Cardiac muscle cell (in vitro differentiated cells and primary cell): ENCODE measurements at places on chromosomes 4 and X. TPM values are rescaled to one million over a fixed set of nuclear protein-coding genes. Genes with fewer than 3 reads are reported as not detected.

DNA sequence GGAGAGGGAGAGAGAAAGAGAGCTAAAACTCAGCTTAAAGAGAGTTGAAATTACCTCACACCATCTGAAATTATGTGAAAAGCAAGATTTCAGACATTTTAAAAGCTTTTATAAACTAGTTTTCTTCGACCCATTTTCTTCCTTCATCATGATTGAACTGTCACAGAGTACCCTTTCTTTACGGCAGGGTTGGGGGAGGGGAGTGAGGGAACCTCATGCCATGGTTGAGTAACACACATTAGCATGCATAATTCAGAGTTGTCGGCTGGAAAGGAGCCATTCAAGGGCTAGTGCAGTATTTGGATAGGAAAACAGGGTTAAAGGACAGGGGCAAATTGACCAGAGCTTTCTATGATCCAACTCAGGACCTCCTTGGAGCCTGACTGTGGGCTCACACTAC, 46.2 kb downstream of the PCDH19 start:
- no peak overlapping the region for H3K27ac ChIP-seq
- no peaks in the 10 kb centered on the region for H3K27me3 ChIP-seq
- H3K36me3 ChIP-seq: no peaks in the 10 kb centered on the region
- DNase-seq: no peak
- H3K4me1 ChIP-seq: no peaks in the 10 kb centered on the region
- H3K4me3 ChIP-seq: no peak overlapping the region

GRCh38 chrX:38959736-38960135, 158.5 kb downstream of the MID1IP1 start:
- no peaks in the 10 kb centered on the region for H3K27me3 ChIP-seq
- H3K36me3 ChIP-seq: no peaks in the 10 kb centered on the region
- no peak overlapping the region for H3K4me3 ChIP-seq
- peak overlapping the region; percentile 52 for H3K27ac ChIP-seq
- H3K4me1 ChIP-seq: peaks cover 8% of the 10 kb centered on the region

DNA sequence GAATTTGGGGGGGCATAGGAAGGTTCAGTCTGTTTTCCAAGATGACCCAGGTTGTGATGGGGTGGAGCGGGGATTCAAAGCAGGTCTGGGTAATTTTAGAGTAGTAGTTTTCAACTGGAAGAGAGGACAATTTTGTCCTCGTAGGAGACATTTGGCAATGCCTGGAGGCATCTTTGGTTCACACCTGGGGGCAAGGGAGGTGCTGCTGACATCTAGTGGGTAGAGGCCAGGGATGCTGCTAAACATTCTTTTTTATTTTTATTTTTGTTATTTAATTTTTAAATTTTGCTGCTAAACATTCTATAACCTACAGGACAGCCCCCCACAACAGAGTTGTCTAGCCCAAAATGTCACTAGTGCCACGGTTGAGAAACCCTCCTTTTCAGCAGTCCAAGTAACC, 1.9 kb downstream of the RAB9A start:
- no peak overlapping the region for H3K27ac ChIP-seq
- peaks cover 30% of the 10 kb centered on the region for H3K4me1 ChIP-seq
- H3K4me3 ChIP-seq: no peak overlapping the region
- no peaks in the 10 kb centered on the region for H3K36me3 ChIP-seq

The DDX60 gene
- total RNA-seq: 4.8 and 5.8 TPM in 2 replicates

The REPS2 gene
- total RNA-seq: 9.1 and 17.3 TPM in 2 replicates

DNA sequence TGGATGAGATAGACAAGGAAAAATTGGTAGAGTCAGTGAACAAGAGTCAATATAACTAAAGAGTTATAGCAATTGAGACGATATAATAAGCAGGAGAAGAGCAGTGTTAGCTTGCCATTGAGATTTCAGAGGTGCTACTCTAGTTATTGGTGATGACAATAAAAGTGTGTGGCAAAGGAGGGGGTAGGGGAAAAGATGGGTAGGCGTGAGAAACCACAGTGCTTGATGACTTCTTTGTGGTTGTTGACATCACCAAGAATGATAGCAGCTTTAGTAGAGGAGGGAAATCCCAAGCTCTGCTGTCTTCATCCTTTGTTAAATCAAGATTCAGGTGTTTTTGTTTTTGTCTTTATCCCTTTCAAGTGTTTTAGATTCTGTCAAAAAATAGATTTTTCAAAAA, 179.9 kb upstream of the PPP3CA start:
- no peaks in the 10 kb centered on the region for H3K27me3 ChIP-seq
- no peaks in the 10 kb centered on the region for H3K4me1 ChIP-seq
- DNase-seq: no peak
- no peaks in the 10 kb centered on the region for H3K36me3 ChIP-seq
- no peak overlapping the region for H3K4me3 ChIP-seq

- no peak overlapping the region for H3K27ac ChIP-seq
- peaks cover 14% of the 10 kb centered on the region for H3K4me1 ChIP-seq
- no peak overlapping the region for H3K4me3 ChIP-seq
- H3K27me3 ChIP-seq: no peaks in the 10 kb centered on the region
- H3K36me3 ChIP-seq: no peaks in the 10 kb centered on the region
Measured at GRCh38 chr4:48670587-48670986, 109.5 kb downstream of the FRYL start.

DNA sequence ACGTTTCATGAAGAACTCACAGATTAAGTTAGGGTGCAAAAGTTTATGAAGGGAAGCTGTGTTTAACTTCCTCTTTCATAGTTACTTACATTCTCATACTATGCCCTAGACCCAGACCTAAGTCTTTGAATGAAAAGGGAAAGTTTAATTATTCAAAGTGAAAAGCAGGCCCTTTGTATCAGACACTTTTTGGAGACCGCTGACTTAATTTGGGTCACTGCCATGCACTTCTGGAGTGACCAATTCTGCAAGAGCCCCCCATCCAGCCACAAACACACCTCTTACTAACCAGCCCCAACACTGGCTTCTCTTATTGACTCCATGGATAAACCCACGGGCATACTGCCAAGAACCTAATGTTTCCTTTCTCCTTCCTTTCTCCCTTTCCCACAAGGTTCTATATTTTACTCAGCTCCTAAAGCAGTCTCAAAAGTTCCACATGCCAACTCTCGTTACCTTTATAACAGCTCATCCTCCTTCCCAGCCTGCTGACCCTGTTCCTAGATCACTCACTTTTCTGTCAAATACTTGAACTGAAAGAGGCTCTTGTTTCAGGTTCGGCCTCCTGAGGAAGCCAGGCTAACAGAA, 34.5 kb downstream of the ABCE1 start:
- peak; percentile 2 for DNase-seq
- H3K27ac ChIP-seq: peak overlapping the region; percentile 52
- no peak overlapping the region for H3K4me3 ChIP-seq
- H3K36me3 ChIP-seq: peaks cover 23% of the 10 kb centered on the region

DNA sequence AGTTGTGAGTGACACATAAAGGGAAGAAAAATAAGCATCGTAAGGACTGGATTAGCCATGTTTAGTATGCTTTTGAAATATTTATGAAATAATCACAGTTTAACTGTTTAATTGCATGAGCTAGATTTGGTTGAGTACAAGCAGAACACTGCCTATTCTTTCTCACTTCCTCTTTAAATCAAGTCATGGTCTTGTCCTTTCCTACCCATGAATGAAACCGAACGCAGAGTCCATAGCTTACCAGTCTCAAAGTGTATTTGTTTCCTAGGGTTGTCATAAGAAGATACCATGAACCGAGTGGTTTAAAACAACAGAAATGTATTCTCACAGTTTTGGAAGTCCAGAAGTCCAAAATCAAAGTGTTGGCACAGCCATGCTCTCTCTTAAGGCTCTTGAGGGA, 684.0 kb upstream of the MAGEB2 start:
- no peaks in the 10 kb centered on the region for H3K4me1 ChIP-seq
- DNase-seq: no peak
- H3K4me3 ChIP-seq: no peak overlapping the region
- H3K27ac ChIP-seq: no peak overlapping the region

DNA sequence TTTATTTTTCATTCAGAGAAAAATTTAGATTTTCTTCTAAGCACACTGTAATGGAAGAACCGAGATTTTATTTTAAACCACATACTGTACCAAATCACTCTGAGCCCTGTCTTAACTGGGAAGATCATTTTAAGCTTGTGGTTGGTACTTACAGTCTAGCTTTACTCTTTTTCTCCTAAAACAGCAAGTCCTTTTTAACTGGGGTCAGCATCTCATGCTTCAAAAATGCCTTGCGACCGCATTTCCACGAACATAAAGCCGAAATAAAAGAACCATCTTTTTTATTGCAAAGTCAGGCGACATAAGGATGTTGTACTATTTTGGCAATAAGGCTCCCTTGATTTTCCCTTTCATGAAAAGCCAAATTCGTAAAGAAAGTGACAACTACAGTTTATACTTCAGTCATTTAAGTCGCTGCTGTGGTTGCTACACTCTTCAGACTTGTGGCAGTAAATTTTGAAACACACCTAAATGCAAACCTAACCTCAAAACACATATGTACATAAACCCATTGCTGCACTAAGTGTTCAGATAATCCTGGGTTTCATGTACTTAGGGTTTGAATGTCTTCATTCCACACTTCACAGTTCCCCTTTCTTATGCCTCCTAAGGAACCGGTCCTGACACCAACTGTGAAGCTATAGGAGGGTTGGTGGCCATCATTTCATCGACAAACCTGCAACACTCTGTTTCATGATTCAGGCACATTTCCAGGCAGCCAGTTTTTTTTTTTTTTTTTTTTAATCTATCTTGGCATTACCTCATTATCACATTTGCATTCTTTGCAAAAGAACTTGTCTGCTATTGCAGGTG, 3.0 kb downstream of the STOX2 start:
- peak overlapping the region; percentile 64 for H3K4me3 ChIP-seq
- H3K27ac ChIP-seq: no peak overlapping the region
- no peaks in the 10 kb centered on the region for H3K36me3 ChIP-seq
- peaks cover 7% of the 10 kb centered on the region for H3K4me1 ChIP-seq

DNA sequence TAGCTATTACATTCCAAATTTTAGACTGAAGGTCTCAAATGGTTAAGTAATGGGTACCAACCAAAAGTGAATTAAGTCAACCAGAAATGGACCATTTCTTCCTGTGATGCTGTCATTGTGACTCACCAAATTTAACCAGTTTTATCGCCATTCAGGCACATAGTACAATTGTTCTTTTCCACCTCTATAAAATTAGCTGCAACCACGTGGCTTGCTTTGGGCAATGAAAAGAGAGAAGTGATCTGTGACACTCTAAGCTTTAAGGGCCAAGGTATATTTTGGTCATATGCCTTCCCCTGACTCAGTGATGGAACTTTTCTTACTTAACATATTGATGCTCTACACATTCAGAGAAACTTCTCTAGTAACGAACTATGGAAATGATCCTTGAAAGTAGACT, 20.3 kb upstream of the PHF8 start:
- no peaks in the 10 kb centered on the region for H3K36me3 ChIP-seq
- no peaks in the 10 kb centered on the region for H3K4me1 ChIP-seq
- no peaks in the 10 kb centered on the region for H3K27me3 ChIP-seq
- H3K4me3 ChIP-seq: no peak overlapping the region

The UGT2B15 gene
- total RNA-seq: not detected in 2 replicates

The HMGN5 gene
- 3.2 and 7.8 TPM in 2 replicates for total RNA-seq

The HPGD gene
- 0.51 and 1.7 TPM in 2 replicates for total RNA-seq

GRCh38 chrX:8639949-8640475, 91.9 kb downstream of the ANOS1 start:
- peaks cover 26% of the 10 kb centered on the region for H3K4me1 ChIP-seq
- no peaks in the 10 kb centered on the region for H3K36me3 ChIP-seq
- H3K27ac ChIP-seq: peak overlapping the region; percentile 44
- DNase-seq: peak; percentile 12
- no peaks in the 10 kb centered on the region for H3K27me3 ChIP-seq
- no peak overlapping the region for H3K4me3 ChIP-seq
